Foreskin keratinocyte (primary cell): ENCODE measurements at places on chromosomes 3 and 15. TPM values are rescaled to one million over a fixed set of nuclear protein-coding genes. Genes with fewer than 3 reads are reported as not detected.

The CLEC3B gene
- total RNA-seq = not detected in 2 replicates

The DLG1 gene
- 113 and 118 TPM in 2 replicates for total RNA-seq

The C15orf62 gene
- 0.11 and 0.14 TPM in 2 replicates for total RNA-seq

The PLIN1 gene
- total RNA-seq = 0.14 and 0.17 TPM in 2 replicates

The MAPK6 gene
- total RNA-seq = 76.6 and 78.2 TPM in 2 replicates

The KNG1 gene
- total RNA-seq = not detected in 2 replicates

The CRTAP gene
- total RNA-seq = 122 and 139 TPM in 2 replicates

The RTP1 gene
- total RNA-seq = not detected in 2 replicates

The VIPR1 gene
- 2.8 and 3.2 TPM in 2 replicates for total RNA-seq

The MORC1 gene
- total RNA-seq = not detected in 2 replicates

The DAZL gene
- not detected in 2 replicates for total RNA-seq

The NTRK3 gene
- total RNA-seq = not detected in 2 replicates

The SCN10A gene
- total RNA-seq = not detected in 2 replicates

The MUC4 gene
- total RNA-seq = not detected in 2 replicates

The GALNT15 gene
- total RNA-seq = not detected in 2 replicates

The SNX33 gene
- total RNA-seq = 26.7 and 28.9 TPM in 2 replicates

The TMC3 gene
- not detected in 2 replicates for total RNA-seq

The COL7A1 gene
- 306 and 607 TPM in 2 replicates for total RNA-seq

The ATR gene
- total RNA-seq = 27.3 and 29.3 TPM in 2 replicates

The DPPA2 gene
- not detected in 2 replicates for total RNA-seq

The FRMD4B gene
- total RNA-seq = 61.3 and 66.8 TPM in 2 replicates

The HTD2 gene
- total RNA-seq = 6.5 and 7.5 TPM in 2 replicates

The ZNF592 gene
- 13.1 and 13.5 TPM in 2 replicates for total RNA-seq

The NANOGP8 gene
- not detected in 2 replicates for total RNA-seq

The CCDC80 gene
- total RNA-seq = 24.5 and 25.0 TPM in 2 replicates

The SEMA3F gene
- total RNA-seq = 108 and 121 TPM in 2 replicates

The ITGA11 gene
- total RNA-seq = not detected in 2 replicates

The ARL14 gene
- 0.39 and 0.44 TPM in 2 replicates for total RNA-seq

The TMOD2 gene
- total RNA-seq = 8.6 and 9.7 TPM in 2 replicates

The TMEM89 gene
- 0.25 TPM in 1 of 2 replicates, not detected in the other for total RNA-seq

The ESYT3 gene
- 0.78 and 0.92 TPM in 2 replicates for total RNA-seq

The ACTC1 gene
- not detected in 2 replicates for total RNA-seq

The CIP2A gene
- 24.5 and 31.9 TPM in 2 replicates for total RNA-seq

The HDGFL3 gene
- total RNA-seq = 57.0 and 61.3 TPM in 2 replicates

The CDHR4 gene
- not detected in 2 replicates for total RNA-seq

The LRRK1 gene
- 13.5 and 13.7 TPM in 2 replicates for total RNA-seq

The CILP gene
- total RNA-seq = not detected in 2 replicates

The RLBP1 gene
- total RNA-seq = not detected in 2 replicates

The PDE8A gene
- total RNA-seq = 11.7 and 12.1 TPM in 2 replicates

The GRIP2 gene
- 0.78 and 0.81 TPM in 2 replicates for total RNA-seq

The BTLA gene
- not detected in 2 replicates for total RNA-seq

The SPTSSB gene
- total RNA-seq = 0.03 TPM in 1 of 2 replicates, not detected in the other

The PIERCE2 gene
- 1.0 and 1.4 TPM in 2 replicates for total RNA-seq

The ZNF501 gene
- 3.2 TPM in 2 replicates for total RNA-seq

The PLCB2 gene
- total RNA-seq = 1.5 and 1.7 TPM in 2 replicates

The SPINK8 gene
- total RNA-seq = not detected in 2 replicates

The TMEM44 gene
- 10.9 and 13.4 TPM in 2 replicates for total RNA-seq

The CELF6 gene
- total RNA-seq = 0.17 and 0.18 TPM in 2 replicates

The CCR1 gene
- not detected in 2 replicates for total RNA-seq

The ADAMTS9 gene
- total RNA-seq = 0.07 and 0.21 TPM in 2 replicates

The IL17RD gene
- total RNA-seq = 1.7 and 1.9 TPM in 2 replicates

The ACKR4 gene
- 0.21 and 0.31 TPM in 2 replicates for total RNA-seq

The POTEB3 gene
- not detected in 2 replicates for total RNA-seq

The TP63 gene
- 154 and 165 TPM in 2 replicates for total RNA-seq
